WTC11 (cell line): ENCODE measurements at places on chromosomes 7 and 10.
A peak's percentile ranks its signal among the peaks of the same experiment; 100 is the strongest.

GRCh38 chr10:110399106-110399964 lies 94.6 kb upstream of the SMNDC1 start:
- no peak for DNase-seq

DNA sequence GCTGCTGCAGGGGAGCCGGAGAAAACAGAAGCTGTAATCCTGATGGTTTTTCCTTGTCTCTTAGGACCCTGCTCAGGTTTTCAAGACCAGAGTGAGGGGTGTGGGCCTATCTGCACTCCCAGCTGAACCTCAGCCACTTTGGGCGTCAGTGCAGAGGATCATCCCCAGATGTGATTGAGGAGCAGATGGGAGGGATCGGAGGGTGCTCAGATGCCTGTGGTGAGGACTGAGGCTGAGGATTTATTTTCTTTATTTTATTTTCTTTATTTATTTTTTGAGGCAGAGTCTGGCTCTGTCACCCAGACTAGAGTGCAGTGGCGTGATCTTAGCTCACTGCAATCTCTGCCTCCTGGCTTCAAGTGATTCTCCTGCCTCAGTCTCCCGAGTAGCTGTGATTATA lies 13.9 kb downstream of the COL26A1 start:
- no peak for DNase-seq

GRCh38 chr7:96097835-96098234 lies 224.1 kb downstream of the SLC25A13 start:
- no peak for DNase-seq

DNA sequence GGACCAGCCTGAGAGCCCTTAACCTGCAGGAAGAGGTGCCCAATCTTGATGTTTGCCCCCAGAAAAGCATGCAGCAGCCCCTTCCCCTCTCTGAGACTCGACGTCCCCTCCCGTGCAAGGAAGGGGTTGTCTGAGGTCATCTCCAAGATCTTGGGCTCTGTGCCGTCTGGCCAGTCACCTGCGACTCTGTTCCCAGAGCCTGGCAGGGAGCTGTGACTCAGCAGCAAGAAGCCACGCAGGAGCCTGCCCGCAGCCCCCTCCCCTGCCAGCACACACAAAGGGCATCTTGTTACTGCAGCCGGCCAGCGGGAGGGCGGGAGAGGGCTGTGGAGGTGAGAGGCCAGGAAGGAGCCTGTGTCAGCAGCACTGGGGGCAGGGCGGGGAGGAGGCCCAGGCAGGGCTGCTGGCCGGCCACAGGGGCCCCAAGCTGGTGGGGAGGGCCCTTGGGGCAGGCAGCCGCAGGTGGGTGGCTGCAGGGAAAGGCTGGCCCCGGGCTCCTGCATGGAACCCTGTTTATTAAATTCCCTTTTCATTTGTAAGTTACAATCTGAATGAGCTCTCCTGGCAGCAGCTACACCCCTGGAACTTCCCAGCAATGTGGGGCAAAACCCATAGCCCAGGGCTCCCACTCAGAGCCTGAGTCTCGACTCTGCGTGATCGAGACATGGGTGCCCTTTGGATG lies 103.7 kb upstream of the ZMIZ1 start:
- peak; percentile 77 for DNase-seq

DNA sequence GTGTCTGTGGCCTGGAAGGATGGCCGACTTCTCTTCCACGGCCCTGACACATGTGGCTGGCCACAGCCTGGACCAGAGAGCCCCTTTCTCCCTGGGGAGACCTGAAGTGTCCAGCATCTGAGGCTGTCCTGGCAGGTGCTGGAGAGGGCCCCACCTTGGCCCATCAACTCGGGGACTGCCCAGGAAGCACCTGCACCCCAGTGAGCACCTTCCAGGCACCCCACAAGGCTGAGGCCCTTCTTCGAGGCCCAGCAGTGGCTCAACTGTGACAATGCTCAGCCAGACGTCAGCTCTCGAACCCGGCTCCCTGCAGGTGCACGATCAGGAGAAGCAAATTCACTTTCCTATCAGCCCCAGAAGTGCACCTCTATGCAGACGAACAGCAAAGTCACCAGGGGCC lies 24.3 kb downstream of the RGS10 start:
- DNase-seq = no peak

- DNase-seq = no peak
These were observed 192.7 kb downstream of the GATA3 start for GRCh38 chr10:8247191-8247590.

GRCh38 chr10:68560186-68560942 lies at the start of gene TET1:
TET1 (plus strand) TSS chr10:68560337; CDS start chr10:68572339, 12,002 bp downstream.
- peak; percentile 90 for DNase-seq

GRCh38 chr10:63208986-63209385 lies 75.9 kb downstream of the NRBF2 start:
- DNase-seq = no peak

DNA sequence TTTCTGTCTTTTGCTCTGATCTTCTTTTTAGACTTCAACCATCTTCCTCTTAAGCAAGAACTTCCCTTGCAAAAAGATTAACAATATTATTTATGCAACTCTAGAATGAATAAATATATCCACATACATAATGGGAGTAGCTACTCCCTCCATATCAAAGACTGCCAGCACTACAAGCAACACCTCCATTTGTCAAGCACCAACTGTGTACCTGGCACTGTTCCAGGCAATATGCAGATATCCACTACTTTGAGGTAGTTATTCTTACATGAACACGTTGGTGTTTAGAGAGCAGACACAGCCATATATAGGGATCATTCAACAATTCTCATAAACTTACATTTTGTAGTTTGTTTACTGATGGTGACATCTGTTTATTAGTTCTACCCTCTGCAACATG lies 83.6 kb upstream of the CACNB2 start:
- no peak for DNase-seq

DNA sequence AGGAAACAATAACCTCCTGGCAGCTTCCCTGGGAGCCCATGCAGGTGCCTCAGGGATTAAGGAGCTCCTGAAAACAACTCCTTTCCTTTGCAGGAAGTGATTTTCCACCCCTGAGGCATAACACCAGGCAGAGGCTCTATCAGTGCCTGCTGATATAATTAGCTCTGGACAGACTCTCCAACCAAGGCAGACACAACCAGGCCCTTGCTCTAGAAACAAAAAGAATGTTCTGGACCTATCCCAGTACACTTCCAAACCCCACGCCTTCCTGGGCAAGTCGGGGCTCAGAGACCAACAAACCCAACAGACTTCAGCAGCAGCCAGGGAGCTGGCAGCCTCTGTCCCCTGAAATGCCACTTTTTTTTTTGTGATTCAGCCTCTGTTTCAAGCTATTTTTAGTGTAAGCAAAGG lies 247.1 kb downstream of the KCNMA1 start:
- no peak for DNase-seq

- no peak for DNase-seq
These were observed 7.3 kb downstream of the TWIST1 start for GRCh38 chr7:19110026-19110730.

DNA sequence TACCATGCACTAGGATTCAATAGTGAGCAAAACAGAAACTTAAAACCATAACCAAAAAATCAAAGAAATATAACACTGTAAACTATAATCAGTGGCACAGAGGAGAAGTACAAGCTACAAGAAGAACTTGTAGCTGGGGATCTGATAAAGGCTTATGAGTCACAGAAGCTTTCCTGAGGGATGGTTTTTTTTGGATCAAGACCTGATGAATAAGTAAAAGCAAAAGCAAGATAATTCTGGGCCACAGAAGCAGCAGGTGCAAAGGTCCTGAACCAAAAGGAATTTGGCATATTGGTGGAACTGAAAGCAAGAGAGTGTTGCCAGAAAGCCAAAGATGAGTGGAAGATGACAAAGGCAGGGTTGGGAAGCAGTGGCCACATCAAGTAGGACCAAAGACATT lies 37.4 kb upstream of the BET1 start:
- DNase-seq = no peak

DNA sequence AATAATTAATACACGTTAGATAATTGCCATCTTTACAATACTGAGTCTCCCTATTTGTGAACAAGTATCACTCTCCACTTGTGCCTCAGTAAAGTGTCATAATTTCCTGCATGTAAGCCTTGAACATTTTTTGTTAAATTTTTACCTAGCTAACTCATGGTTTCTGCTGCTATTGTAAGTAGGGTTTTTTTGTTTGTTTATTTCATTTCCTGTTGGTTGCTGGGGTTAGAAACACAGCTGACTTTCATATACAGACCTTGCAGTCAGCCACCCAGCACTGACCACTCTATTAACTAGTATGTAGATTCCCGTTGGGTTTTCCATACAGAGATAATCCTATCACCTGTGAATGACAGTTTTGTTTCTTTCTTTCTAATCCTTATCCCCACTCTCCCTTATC lies 133.3 kb downstream of the MPP7 start:
- DNase-seq = no peak

- DNase-seq = no peak
These were observed 690.8 kb upstream of the FZD8 start for GRCh38 chr10:36332926-36333325.

- no peak for DNase-seq
These were observed 19.1 kb upstream of the DNAAF5 start for GRCh38 chr7:707296-708000.

DNA sequence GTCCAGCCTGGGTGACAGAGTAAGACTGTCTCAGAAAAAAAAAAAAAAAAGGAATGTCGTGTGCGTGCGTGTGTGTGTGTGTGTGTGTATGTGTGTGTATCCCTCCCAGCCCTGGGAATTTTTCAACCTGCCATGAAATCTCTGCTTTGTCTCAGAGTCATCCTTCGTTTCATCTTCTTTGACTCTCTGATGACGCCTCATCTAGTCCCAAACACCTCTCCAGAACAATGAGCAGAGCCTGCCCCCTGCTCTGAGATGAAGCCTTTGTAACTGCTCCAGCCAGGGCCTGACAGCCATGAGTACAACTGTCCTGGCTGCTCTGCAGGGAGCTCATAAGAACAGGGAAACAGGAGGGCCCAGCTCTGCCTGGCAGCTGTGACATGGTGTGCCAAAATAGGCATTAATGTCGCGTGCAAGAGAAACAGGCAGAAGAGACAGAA lies 149.5 kb downstream of the FAM107B start:
- DNase-seq = no peak

DNA sequence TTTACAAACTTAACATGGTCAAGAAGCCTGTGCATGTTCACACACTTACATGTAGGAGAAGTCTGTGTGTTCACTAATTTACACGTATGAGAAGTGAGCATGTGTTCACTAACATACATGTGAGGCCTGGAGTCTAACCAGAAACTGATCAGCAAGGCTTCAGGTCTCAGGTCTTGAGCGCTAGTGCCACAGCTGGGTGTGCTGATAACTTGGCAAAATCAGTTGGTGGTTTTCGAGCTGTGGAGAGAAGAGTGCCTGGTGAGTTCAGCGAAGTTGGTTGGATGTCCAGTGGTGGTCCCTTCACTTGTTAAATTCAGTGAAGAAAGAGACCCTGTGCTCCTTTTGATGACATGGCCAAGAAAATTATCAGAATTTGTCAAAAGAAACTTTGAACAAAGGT lies 98.7 kb downstream of the CELF2 start:
- no peak for DNase-seq

DNA sequence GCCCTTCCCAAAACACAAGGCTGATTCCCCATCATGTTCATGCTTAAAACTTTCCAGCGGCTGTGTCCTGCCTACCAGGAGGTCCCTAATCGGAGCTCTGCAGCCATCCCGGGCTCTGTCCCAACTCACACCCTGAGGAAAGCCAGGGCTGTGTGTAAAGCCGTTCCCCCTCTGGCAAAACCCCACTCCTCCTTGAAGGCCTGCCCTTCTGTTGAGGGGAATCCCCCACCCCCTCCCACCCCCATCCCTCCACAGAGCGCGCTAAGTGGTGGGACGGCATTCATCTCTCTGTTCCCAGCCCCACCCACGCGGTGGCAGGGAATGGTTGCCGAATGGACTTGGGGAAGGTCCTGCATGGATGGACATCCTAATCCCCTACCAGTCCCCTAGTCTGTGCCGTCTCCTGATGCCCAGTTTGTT lies 667 bp upstream of the TMEM120A start:
- DNase-seq = no peak

- no peak for DNase-seq
These were observed 145.5 kb upstream of the AGR3 start for GRCh38 chr7:17027143-17027788.

GRCh38 chr10:44396671-44397191 lies 11.8 kb upstream of the CXCL12 start:
- no peak for DNase-seq

GRCh38 chr7:16604054-16604453 lies 41.5 kb downstream of the ANKMY2 start:
- DNase-seq = no peak

GRCh38 chr10:98101366-98101765 lies 33.1 kb upstream of the R3HCC1L start:
- no peak for DNase-seq

- no peak for DNase-seq
These were observed 39.3 kb upstream of the ELFN1 start for GRCh38 chr7:1630700-1631336.

- DNase-seq = no peak
These were observed 282.1 kb upstream of the LRGUK start for GRCh38 chr7:133845005-133845404.
